ENCODE measurements at places on chromosomes 7 and 10.

- no peak for DNase-seq
Observed at GRCh38 chr7:134078991-134079390, 48.1 kb upstream of the LRGUK start.

GRCh38 chr10:96858038-96858705, 26.1 kb downstream of the LCOR start:
- DNase-seq, result no peak

DNA sequence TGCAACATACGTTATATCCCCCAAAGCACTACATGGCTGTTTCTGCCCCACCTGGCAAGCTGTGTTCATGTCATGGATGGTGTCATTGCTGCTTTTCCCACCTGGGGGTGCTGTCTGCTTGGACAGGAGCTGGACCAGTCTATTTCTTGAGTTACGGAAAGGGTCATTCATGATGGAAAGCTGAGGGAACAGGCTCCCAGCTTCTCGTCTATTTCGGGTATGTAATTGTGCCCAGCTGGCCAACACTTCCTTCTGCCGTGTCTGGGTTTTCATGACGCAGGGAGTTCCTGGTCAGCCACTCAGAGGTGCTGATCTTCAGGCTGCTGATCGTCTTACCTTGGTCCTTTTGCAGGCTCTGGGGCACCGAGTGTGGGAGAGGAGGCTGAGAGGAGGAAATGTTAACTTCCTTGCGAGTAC, 8.6 kb downstream of the BTBD16 start:
- no peak for DNase-seq

- DNase-seq, result no peak
Observed at GRCh38 chr7:155418304-155418703, 39.6 kb upstream of the EN2 start.

GRCh38 chr7:112341464-112341863, 108.8 kb upstream of the IFRD1 start:
- no peak for DNase-seq
